ENCODE measurements at places on chromosomes 1 and 21.

DNA sequence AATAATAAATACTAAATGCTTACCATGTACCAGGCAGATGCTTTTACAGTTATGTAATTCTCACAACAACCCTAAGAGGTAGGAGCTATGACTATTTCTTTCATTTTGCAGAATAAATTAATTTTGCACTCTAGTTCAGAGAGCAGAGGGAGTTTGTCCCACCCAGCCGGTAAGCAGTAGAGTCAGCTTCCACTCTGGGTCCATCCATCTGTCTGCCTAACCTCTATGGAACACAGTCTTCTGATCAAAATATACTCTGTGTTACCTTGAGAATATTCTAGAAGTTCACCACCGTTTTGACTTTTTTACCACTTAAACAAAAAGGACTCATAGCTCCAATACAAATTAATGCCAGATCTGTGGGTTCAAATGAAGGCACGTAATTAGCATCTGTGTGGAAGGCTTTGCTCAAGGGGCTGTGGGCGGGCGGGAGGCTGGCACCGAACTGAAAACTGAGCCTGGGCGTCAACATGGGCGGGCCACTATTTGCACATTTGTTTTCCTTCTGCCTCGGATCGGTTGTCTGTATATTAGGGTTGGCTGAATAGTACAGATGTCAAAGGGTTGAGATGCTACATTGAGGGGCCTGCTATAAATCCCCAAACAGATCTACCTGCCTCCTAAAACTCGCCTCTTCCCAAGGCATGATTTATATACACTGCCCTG is 33.1 kb upstream of the LMO4 start:
- DNase-seq, result no peak

DNA sequence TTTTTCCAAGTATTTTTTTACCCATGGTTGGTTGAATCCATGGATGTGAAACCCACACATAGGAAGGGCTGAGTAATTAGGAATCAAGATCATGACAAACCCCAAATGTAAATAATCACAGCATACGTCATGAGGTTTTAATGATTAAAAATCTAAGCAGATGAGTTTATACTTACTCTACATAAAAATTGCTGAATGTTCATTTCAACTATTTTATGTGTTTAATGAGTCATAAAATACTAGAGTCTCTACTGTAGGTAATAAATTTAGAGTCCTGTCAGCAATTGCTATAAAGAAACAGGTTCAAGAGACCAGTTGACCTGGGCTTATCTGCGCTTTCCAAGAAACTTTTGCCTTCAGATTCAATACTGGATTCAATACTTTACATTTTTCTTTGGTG is 18.2 kb downstream of the CTH start:
- DNase-seq, result no peak

DNA sequence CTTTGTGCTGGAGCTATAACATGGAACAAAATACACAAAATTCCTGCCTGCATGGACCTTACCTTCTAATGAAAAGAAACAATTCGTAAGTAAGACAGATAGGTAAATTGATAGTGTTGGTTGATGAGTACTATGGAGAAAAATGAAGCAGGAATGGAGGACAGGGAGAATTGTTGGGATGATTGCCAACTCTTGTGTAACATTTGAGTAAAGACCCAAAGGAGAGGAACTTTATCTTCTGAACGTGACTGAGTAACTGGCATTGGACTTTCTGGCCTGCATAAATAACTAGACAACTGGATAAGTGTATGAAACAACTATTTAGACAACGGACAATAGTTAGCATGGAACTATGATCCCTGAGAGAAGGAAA is 6.8 kb upstream of the EFCAB14 start:
- no peak for DNase-seq

DNA sequence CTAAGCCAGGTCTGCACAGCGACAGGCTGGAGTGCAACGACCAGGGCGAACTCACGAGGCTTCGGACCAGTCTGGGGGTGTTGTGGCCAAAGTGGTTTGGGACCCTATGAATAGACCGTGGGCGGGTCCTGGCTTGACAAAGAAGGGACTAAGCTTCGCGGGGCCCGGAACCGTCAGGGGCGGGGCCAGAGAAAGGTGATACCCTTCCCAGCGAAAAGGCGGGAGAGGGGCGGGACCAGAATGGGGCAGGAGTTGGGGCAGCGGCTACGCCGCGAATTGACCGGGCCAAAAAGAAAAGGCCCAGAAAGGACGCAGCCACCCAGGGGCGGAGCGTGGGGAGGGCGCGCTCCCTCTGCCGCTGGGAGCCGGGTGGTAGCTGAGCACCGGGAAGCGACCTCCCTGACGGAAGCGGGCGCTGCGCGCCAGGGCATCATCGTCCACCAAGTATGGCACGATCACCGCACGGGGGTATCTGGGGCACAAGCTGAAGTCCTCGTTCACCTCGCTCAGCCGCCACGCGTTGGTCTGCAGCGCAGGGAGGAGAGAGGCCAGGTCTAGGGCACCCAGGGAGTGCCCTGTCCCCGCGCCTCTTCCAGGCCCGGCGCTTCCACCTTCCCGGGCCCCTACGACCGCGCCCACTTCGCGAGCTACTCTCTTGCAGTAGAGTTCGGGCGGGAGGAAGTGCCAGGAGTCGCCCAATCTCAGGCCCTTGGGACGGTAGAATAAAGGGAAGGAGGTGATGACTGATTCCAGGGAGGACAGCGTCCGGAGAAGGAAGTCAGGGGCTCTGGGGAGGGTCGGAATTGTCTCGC is 6.7 kb upstream of the FAM167B start:
- peak; percentile 42 for DNase-seq

GRCh38 chr1:10378081-10378841 is 20.6 kb upstream of the PGD start:
- no peak for DNase-seq

DNA sequence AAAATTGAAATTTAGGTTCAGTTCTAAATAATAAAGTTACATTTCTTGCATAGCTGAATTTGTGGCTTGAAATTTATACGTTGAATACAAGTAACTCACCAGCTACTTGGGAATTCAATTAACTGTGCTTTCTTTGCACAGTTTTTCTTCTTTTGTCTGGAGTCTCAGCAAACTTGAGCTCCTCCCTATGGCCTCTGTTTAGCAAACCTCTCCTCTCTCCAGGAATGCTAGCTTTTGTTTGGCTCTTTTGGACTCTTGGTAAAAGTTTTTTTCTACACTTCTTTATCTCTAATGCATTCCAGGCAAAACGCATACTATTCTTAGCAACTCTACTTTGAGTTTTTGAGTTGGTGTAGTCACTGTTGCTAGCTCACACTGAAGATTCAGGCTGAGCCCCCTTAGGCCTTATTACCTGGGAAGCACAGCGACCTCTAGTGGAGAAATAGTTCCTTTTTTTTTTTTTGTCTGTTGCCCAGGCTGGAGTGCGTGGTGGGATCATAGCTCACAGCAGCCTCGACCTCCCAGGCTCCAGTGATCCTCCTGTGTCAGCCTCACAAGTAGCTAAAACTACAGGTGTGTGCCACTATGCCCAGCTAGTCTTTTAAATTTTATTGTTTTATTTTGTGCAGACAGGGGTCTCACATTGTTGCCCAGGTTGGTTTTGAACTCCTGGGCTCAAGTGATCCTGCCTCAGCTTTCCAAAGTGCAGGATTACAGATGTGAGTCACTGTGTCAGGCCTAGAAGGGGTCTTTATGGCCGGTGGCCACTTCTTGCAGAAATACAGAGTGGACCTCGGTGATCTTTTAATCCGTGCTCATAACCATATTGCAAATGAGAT is 61.7 kb downstream of the CASQ2 start:
- DNase-seq, result peak; percentile 7

Data from NCI-H1417 treated with DMSO at 0.1 percent for 48 hours (cell line).